ENCODE measurements at places on chromosomes 2 and 18.

DNA sequence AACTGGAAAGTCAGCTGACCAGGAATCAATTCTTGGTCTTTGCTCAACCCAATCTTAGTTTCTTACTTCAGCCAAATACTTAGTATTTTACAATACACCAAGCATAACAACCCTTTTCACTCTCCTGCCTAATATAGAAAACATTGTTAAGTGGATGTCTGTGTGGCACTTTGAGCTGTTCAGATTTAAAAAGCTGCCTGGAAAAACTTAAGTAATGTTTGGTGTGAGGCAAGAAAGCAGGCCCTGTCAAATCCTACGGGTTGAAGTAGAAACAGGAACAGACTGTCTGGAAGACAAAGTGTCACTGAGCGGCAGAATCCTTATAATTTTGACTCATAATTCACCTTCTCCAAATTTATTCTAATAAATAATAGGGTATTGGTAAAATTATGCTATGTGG is 37.1 kb upstream of the FRZB start:
- DNase-seq, result no peak

- DNase-seq, result no peak
Measured at GRCh38 chr2:164504253-164504652, 117.0 kb downstream of the GRB14 start.

DNA sequence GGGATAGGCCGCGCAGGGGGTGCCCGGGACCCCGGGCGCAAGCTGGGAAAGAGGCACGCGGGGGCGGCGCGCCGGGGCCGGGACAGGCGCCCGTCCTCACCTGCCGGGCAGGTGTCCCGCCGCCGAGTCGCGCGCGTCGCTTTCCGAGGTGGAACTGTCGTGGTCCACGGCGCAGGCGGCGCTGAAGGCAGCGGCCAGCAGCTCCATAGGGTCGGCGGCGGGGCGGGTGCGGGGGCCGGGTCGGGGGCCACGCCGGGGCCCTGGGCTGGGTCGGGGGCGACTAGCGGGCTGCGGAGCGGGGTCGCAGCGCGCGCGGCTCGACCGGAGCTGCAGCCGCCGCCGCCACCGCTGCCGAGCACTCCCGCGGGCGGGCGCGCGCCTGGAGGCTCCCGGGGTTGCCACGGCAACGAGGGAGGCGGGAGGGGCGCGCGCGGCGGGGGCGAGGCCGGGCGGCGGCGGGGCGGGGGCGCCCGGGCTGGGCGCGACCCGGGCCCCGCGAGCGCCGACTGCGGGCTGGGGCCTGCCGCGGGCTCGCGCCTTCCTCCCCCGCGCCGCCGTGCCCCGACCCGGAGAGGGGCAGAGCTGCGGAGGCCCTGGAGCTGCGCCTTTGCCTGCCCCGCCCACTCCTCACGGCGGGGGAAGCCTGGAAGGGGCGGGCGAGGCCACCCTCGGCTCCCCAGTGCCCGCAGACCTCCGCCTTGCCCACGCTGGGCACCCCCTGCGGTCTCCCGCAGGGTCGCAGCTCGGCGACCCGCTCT is 57.9 kb downstream of the SNORC start:
- no peak for DNase-seq

- no peak for DNase-seq
Measured at GRCh38 chr2:7448578-7449264, 531.5 kb downstream of the RNF144A start.

DNA sequence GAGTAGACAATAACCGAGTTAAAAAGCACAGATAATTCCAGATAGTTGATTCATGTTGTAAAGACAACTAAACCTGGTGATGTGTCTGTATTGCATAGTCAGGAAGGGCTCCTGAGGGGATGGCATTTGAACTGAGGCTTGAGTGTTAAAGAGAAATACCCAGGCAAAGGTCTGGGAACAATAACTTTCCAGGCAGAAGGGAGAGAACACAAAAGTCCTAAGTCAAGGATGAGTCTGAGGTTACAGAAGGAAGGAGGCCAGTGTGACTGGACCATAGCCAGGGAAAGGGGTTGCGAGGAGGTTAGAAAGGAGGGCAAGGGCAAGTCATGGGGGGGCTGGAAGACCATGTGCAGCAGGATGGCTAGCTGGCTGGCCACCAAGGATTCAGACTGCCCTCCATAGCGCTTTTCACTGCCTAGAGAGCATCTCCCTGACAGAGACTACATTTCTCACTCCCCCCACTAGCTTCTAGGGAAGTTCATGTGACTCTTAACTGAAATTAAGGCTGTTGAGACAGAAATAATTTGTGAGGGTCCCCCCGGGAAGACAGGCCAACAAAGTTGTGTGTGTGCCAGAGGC is 135.5 kb upstream of the CREB1 start:
- no peak for DNase-seq

DNA sequence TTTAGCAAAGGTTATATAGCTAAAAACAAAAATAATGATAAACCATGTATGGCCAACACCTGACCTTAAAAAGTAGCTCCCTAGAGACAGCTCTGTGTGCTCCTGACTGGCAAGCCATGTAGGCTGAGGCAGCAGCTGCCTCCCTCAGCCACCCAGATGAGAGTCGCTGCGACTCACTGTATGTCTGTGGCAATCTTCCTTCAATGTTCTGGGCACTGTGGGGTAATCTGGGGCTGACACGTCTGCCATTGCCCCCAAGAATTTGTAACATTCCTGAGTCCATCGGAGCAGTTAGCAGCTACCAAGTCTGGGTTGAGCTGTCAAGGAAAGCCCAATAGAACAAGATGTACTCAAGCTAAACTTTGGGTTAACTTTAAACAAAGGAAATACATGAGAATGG is 106.4 kb upstream of the DAPL1 start:
- no peak for DNase-seq

- no peak for DNase-seq
Measured at GRCh38 chr2:55929476-55929875, 5.9 kb upstream of the EFEMP1 start.

- DNase-seq, result peak; percentile 81
Measured at GRCh38 chr2:230700447-230700846, 12.2 kb upstream of the CAB39 start.

- DNase-seq, result no peak
Measured at GRCh38 chr2:235535423-235536130, 41.7 kb downstream of the AGAP1 start.

GRCh38 chr2:133437492-133437891 is 130.8 kb downstream of the NCKAP5 start:
- no peak for DNase-seq

DNA sequence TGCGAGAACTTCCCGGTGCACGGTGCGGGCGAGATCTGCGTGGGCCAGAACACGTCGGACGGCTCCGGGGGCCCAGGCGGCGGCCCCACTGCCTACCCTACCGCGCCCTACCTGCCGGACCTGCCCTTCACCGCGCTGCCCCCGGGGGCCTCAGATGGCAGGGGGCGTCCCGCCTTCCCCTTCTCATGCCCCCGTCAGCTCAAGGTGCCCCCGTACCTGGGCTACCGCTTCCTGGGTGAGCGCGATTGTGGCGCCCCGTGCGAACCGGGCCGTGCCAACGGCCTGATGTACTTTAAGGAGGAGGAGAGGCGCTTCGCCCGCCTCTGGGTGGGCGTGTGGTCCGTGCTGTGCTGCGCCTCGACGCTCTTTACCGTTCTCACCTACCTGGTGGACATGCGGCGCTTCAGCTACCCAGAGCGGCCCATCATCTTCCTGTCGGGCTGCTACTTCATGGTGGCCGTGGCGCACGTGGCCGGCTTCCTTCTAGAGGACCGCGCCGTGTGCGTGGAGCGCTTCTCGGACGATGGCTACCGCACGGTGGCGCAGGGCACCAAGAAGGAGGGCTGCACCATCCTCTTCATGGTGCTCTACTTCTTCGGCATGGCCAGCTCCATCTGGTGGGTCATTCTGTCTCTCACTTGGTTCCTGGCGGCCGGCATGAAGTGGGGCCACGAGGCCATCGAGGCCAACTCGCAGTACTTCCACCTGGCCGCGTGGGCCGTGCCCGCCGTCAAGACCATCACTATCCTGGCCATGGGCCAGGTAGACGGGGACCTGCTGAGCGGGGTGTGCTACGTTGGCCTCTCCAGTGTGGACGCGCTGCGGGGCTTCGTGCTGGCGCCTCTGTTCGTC is 1.7 kb downstream of the FZD7 start:
- DNase-seq, result no peak

DNA sequence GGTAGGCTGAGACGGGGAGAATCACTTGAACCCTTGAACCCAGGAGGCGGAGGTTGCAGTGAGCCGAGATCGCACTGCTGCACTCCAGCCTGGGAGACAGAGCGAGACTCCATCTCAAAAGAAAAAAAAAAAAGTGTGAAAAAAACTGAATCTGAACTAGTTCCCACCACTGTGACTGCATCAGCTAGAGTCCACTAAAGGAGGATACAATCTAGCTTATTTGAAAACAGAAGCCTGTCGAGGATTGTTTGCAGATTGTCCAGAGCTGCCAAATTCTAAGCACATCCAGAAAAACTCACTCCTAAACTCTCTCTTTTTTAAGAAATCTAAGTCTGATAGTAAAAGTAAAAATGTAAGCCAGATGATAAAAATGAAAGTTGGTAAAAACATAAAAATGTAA is 10.6 kb downstream of the GFPT1 start:
- no peak for DNase-seq

DNA sequence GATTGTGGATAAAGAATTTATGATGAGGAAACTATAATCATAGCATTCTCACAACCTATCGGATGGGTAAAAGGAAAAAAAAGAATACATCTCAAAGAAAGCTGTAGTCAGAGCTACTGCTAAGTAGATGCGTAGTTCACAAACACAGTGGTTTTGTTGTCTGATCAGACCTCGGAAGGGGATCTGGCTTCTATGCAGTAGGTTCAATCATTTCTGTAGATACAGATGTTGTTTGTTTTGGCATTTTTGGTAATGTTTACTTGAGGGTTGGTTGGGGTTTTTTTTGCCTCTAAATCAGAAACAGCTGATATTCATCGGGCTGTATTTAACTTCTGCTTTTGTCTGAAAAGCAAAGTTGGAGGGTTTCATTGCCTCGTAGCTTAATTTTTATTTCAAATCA is 42.1 kb downstream of the NPAS2 start:
- no peak for DNase-seq

DNA sequence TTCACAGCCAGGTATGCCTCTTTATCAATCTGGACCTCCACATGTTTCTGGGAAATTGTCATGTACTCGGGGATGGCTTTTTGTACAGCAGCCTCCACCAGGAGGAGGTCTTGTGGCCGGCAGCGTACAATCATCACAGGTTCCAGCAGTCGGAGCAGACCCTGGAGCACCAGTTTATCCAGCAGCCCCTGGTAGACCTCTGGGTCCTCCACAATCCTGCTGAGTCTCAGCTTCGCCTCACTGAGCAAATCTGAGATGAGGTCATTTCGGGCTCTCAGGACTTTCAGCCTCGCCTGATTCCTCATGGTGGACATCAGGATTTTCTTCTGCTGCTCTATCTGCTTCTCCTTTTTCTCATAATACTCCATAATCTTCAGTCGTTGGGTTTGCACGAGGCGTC is 32.8 kb downstream of the TMEM247 start:
- no peak for DNase-seq

- DNase-seq, result no peak
Measured at GRCh38 chr18:24026457-24026856, 11.9 kb downstream of the TTC39C start.

DNA sequence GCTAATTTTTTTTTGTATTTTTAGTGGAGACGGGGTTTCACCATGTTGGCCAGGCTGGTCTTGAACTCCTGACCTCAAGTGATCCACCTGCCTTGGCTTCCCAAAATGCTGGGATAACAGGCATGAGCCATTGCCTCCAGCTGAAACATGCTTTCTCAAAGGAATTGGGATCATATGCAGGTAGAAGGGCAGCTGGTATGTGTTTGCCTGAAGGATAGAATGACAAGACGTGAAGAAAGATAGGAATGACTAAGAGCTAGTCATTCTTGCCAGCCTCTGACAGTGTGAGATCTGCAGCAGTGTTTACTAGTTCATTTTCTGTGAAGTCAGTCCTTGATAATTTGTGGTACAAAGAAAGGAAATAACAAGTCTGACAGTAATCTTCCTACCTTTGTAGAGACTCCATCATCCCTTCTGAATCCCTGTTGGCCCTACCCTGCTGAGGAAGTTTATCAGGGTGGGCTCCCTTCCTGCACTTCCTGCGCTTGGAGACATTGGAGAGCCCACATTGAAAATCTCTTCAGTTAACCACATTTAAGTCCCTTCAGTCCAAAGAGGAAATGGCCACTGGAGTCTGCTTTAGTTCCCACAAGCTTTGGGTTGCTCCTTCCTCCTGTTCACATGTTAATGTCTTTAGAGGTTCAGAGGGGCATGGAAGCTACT is 14.7 kb downstream of the CFLAR start:
- DNase-seq, result no peak

GRCh38 chr2:96262306-96262705 is 3.5 kb downstream of the TMEM127 start:
- DNase-seq, result no peak

DNA sequence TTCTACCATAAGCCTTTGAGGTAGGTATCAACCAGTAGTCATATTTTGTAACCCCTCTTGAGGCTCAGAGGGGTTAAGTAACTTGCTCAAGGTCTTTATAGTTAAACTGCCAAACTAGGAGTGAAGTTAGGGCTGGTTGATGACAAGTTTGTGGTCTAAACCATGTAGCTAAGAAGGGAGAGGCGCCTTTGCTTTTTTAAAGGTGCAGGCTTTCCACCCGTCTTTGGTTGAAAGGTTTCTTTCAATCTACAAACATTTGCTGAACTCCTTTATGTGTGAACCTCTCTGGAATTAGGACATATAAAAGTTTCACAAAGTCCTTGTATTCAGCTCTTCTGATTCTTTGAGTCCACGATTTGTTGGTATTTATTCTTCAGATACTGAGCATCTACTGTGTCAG is 2.4 kb upstream of the MTA3 start:
- no peak for DNase-seq

DNA sequence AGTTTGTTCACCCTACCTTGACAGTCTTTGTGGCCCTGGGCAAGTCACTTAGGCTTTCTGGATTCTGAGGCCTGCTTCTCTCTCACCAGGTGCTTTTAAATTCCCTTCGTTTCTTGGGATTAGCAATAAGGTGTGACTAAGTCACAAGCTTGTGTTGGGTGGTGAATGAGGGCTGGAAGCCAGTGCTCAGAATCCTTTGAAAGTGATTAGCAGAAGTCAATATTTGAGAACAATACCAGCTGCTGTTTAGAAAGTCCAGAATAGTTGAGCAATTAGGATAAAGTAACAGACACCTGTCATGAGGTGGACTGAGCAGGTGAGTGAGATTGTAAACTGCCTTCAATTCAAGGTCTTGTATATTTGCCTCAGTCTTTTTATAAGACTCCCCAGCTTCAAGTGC is 19.3 kb upstream of the MGAT5 start:
- DNase-seq, result peak; percentile 4

GRCh38 chr18:7844017-7844416 is 276.9 kb downstream of the PTPRM start:
- peak; percentile 7 for DNase-seq

- DNase-seq, result no peak
Measured at GRCh38 chr2:175929850-175930249, 72.2 kb downstream of the LNPK start.

DNA sequence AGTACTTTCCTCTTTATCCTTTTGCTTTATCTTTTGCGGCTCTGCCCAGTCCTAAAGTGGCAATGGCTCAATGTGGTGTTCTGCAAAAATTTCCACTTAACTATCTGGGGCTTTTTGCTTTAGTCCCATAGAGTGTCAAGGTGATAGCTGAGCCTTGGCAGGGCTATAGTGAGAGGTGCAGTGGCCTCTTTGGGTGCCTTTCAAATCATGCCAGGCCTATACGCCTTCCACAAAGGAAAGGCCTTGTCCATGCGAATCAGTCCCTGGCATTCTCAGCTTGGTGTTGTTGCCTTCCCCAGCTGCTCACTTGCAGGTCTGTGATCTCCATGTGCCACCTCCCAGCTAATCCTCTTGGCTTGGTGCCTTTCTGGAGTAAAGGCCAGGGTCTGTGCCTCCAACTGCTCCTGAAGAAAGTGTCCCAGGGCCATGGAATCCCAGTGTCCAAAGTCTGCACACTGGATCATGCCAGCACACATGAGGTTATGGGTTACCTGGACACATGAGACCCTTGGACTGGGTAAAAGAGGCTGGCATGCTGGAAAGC is 26.6 kb downstream of the PAX8 start:
- DNase-seq, result no peak

Data from AML-193 (cell line).